Naive thymus-derived CD4-positive, alpha-beta T cell (primary cell): ENCODE measurements at places on chromosomes 7 and 10.

DNA sequence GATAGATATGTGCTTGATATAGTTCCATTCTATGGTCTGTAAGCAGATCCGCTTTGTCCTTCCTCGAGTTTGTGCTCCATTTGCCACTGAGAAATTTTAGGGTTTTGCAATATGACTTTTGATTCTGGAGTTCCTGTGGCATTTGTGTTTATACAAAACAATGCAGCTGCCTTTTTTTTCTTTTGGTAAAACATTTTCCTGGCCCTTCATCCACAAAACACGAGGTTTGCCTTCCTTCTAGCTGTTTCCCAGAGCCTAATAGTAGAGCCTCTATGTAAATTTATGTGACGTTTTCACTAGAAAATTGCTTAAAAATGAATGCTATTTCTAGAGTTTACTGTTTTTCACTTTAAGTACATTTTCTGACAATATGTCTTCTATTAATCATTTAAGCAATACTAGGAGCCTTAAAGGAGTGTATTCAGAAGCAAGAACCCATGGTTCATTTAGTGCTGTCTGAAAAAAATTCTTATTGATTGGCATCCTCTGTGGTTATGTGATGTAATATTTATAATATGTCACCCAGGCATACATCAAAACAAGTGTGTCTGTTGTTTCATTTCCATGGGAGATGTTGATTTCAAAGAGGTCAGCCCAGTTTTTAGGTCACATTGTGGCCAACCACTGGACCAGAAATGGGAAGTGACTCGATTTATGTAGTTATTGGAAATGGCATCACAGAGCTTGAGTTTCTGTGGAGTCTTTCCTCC is 618.3 kb downstream of the LRMDA start:
- DNase-seq = no peak

- no peak for DNase-seq
These were observed 294.9 kb upstream of the MKLN1 start for GRCh38 chr7:131032786-131033185.

DNA sequence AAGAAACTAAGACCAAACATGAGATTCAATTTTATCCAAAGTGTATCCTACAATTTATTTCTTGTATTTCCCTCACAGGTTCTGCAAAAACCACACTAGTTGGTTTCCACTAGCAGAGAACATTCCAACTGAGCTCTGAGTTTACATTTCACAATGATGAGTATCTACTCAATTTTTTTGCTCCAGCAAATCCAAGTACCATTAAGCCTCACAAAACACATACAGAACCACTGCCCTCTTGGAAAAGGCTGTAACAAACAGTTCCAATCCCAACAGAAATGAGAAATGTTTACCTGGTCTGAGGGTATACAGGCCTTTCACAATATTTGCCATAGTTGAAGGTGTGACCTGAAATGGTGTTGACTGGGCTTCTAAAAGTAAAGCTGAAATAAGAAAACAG is 59.9 kb downstream of the CACUL1 start:
- DNase-seq = no peak

- DNase-seq = no peak
These were observed 290.8 kb upstream of the PCDH15 start for GRCh38 chr10:55091691-55092328.

GRCh38 chr7:69722843-69723242 is 124.6 kb downstream of the AUTS2 start:
- no peak for DNase-seq
